Fibroblast of skin of back (primary cell): ENCODE measurements at places on chromosomes 4 and X.

GRCh38 chr4:1296324-1297022, 6.8 kb downstream of the MAEA start:
- DNase-seq, result no peak

DNA sequence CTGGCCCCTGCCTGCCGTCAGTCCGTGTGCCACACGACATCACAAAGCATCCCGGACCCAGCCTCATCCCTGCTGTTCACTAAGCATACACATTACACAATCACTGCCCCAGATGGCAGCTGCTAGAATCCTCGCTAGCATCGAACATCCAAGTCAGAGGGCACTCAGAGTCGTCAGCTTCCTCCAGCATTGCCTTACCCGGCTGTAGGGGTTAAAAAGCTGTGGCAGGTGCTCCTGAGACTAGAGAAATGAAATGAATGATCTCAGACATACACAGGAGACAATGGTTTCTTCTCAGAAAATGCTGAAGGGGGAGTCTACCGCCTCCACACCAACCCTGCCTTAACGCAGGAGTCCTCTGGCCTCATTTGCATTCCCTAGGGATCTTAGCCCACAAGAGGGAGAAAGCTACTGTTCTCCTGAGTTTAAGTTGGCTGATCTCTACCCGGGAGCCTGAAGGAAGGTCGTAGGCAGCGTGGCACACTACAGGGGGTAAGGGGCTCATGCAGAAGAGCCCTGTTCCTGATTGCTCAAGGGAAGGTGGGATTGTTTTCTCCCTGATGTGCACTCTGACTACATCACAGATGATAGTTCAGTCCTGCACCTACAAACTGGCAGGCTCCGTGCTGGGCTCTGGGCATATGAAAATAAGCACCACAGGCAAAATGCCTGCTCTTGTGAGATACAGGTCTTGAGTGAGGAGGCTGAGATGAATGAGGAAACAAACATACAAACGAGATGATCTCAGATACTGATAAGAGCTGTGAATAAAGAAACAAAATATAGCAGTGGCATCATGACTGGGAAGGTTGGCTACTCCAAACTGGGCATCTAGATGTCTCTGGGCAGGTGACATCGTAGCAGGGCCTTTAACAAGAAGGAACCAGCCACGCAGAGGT, 2.6 kb upstream of the KIAA0232 start:
- DNase-seq, result peak; percentile 29

DNA sequence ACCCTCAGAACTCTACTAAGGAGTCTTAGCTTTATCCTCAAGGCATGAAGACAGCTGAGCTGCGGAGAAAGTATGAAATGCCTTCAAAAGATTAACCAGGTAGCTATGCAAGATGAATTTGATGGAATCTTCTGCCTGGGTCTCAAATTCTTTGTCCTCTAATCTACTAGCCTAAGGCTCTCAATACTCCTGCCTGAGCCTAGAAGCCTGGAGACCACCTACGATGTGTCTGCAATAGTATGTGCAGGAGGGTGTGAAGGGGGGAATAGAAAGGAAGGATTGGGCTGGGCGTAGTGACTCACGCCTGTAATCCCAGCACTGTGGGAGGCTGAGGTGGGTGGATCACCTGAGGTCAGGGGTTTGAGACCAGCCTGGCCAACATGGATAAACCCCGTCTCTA, 178.2 kb upstream of the GPC4 start:
- DNase-seq, result no peak

DNA sequence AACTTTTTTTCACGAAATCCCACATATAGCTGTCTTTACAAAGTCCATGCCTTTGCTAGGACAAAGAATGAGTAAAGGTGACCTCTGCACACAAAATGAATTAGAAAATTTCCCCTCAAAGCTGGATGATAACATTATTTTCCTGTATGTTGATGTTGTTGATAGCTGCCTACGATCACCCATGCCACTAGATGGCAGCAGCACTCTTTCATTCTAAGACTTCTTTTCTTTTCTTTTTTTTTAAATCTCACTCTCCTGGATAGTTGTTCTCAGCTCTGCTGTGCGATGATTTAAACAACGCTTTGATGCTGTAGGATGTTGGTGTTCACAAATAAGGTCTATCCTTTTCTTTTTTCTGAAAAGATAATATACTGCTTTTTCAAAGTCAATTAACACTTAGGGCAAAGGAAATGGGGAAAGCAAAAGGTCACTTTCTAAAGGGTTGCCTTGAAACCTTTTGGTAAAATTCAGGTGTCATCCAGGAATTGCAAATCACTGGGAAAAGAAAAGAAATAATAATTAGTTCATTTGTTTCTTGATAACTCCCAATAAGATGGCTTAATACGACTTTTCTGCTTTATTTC, 266.8 kb downstream of the C4orf33 start:
- DNase-seq, result peak; percentile 62

DNA sequence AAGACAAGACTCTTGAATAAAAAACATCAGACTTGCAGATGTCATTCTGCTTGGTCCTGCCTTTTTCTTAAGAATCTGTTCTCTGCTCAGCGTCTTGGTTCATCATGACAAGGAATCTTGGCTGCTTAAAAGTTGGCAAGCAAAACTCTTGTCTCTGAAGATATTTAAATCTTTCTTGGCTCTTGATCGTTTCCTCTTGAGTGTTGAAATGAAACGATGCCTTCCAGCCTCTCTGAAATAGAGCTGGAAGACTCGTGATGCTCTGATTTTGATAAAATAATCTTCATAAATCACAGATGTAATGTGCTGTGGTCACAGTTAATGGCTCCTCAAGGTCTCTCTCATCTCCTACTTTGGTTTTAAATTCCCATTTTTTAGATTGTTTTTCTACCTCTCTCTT, 39.9 kb upstream of the TMEM192 start:
- no peak for DNase-seq

DNA sequence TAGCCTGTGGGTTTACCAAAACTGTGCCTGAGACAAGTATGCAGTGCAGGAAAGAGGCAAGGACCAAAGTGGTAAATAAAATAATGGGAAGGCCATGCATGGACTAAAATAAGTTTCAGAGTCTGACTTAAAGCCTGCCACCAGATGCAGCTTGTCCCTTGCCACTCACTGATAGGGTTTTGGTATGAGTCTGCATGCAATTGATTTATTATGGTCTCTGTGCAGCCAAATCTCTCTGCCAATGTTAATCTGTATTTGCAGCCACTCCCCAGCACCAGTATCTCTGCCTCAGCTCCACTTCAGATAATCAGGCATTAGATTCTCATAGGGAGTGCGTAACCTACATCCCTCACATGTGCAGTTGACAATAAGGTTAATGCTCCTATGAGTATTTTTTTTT, 5.5 kb upstream of the FGF2 start:
- no peak for DNase-seq

DNA sequence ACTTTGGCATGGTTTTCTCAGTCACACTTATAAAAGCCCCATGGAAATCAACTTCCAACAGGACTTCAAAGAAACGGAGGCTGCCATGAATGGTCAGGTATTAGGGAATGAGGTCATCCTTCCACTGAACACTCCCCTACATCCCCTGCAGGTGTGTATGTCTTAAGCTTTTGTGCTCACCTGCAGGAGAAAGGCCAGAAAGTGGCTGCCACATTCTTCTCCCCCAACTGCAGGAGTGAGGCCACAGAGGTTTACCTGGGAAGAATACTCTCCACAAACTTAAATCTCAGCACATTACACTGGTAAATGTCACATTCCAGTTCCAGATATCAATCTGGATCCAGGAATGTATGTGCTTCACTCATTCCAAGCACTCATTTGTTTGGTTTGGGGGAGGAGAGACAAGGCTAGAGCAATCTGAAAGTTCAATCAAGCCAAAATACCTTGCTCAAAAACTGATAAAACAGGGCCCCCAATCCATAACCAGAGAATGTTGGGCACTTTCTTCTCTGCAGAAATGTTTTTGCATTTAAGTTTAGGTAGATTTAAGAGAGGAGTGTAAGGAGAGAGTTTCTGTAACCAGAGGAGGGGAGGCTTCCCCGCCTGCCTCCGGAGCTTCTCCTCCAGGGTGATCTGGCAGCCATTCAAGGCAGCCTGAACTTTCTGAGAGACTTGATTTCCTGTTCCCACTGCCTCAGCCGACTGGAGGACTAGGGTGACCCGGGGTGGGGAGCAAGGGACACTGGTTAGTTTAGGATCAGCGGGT, 15.4 kb downstream of the FAM9C start:
- DNase-seq, result peak; percentile 76

GRCh38 chr4:114495471-114495928, 103.1 kb upstream of the UGT8 start:
- no peak for DNase-seq

DNA sequence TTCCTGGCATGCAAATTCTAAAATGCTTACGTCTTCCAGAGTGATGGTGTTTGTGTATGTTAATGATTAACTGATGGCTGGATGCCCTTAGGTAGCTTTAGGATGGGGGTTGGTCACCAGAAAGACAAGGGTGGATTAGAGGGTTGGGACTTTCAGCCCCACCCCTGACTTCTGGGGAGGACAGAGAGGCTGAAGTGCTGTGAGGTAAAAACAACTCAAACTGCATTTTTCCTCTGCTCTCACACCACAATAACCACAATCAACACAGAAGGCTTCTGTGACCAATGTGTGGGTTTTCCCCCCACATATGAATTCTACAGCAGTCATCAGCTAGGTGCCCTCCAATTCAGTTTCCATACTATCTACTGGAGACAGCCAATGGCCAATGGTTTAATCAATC, 18.7 kb upstream of the DDIT4L start:
- peak; percentile 17 for DNase-seq

DNA sequence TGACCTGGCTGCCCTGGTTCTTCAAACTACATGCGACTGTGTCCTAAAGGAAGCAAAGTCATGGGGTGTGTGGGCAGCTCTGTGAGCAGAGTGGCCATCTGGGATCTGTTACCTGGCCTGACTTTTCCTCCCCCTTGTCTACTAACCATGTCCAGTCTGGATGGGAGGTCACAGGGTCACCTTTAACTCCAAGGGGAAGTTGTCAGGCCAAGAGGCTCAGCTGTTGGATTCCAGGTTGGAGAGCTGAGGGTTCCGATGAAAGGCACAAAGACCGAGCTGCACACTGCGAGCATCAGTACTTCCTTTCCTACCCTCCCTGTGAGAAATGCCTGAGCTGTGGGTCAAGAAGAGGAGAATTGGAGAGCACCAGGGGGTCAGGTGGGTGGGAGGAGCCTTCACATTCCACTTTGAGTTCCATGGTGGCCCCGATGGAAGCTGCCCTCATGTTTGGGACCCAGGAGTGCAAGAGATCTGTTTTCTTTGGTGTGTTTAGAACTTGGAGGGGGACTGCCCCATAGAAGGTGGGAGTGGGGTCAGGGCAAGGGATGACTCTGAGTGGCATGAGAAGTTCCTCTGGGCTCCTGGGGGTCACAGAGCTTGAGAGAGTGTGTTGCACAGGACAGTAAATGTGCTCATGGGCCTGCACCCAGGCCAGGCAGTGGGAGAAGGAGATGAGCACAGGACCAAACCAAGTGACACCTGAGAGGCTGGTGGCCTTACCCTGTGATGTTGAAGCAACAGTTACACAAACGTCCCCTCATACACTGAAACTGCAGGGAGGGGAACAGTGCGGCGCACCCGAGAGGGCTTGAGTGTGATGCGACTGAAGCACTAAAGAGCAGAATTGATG, 36.2 kb downstream of the RGS12 start:
- no peak for DNase-seq

GRCh38 chr4:76607266-76607799, 172.3 kb downstream of the SHROOM3 start:
- DNase-seq, result no peak

DNA sequence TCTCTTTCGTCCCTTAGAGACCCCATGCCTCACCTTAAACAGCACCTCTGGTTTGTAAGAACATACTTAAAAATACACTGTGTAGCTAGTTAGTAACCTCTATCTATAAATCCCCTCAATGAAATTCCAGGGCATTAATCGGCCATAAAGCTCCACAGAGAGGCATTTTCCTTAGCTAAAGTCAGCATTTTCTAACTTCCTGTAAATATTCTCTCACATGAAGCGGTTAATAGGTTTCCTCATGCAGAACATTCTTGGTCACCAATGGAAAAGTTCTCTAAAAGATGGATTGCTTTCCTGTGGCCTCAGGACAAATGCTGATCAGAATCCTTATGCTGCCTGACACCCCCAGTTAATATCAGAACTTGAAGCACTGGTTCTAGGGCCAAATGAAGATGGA, 248.6 kb upstream of the BOD1L1 start:
- DNase-seq, result no peak

DNA sequence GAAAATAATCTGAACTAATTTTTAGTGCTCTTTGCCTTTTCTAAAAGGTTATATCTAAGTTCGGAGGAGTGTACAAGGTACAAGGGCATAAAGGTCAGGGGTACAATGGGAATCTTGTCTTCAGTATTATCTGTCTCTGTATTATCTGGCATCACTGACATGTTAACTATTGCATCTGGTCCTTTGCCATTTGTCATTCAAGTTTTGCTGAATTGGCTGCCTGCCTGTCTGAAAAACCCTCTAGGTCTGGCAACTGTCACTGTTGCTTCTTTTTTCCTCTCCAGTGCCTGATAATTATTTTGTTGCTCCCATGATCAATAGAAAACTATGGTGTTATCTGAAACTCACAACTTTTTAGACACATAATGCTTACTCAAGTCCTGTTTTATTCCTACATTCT, 112.5 kb upstream of the STK26 start:
- DNase-seq, result no peak

- DNase-seq, result no peak
These were observed 372.3 kb downstream of the TMA16 start for GRCh38 chr4:163866728-163867315.

DNA sequence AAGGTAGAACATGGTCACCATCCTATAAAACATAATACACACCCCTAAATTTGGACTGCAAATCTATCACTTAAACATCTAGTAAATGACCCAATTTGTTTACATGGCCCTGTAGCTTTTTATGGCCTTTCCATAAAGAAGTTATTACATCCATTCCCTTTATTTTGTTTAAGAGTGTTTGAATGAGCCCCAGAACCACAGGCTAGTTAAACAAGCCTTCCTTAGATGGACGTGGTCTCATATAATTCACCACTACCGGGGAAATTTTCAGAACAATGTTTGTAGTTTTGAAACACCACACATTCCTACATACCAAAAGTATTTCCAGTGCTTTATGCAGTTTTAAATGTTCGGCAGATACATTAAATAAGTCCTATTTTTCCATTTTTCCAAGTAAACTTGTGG, 12.3 kb downstream of the PDGFC start:
- DNase-seq, result peak; percentile 77

- no peak for DNase-seq
These were observed 174.0 kb downstream of the NPFFR2 start for GRCh38 chr4:72205831-72206230.

DNA sequence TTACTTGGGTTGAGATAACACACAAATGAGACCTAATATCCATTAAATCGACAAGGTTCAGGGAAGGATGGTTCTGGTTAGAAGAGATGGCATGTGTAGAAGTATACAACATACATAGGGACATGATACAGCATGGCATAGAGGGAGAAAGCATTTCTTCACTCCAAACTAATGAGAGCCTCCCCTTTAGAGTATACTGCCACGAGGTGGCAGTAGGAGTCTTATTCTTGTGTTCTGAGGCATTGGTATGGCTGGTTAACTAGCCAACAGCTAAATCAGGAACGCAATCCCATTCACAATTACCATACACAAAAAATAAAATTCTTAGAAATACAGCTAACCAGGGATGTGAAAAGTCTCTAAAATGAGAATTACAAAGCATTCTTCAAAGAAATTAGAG, 29.1 kb upstream of the TRO start:
- peak; percentile 32 for DNase-seq
